ENCODE measurements at places on chromosomes 3 and 15.

GRCh38 chr15:45790325-45790943, 155.6 kb downstream of the SQOR start:
- DNase-seq, result no peak

- peak; percentile 48 for DNase-seq
Measured at GRCh38 chr3:50542177-50543034, 25.1 kb downstream of the C3orf18 start.

DNA sequence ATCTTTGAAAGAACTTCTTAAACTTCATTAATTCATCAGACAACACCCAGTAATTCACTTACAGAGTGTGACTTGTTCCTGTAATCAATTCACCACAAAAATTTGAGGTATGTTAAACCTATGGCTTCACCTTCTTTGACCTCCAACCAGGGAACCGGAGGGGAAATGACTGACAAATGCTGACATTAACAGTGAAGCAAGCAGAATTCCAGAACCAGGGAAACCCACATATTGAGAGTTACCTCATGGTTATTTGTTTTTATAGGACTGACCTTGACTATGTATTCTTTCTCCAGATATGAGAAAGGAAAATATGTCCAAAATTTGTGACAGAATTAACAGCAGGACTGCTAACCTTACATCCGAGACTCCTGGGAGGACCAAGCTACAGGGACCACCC, 2.7 kb downstream of the P3H2 start:
- DNase-seq, result no peak

- DNase-seq, result no peak
Measured at GRCh38 chr3:10744098-10744465, 71.9 kb upstream of the SLC6A11 start.

DNA sequence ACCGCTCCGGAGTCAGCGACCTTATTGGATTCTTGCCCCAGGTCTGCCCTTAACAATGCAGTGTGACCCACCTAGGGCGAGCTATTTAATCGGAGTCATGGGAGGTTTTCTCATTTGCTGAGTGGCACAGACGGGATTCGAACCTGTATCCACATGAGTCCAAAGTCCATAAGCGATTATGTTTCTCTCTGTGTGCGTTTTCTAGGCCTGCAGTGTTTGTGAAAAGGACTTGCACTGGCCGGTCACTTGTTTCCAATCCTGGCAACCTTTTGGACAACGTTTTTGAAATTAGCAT, 691 bp upstream of the HDGFL3 start:
- no peak for DNase-seq

DNA sequence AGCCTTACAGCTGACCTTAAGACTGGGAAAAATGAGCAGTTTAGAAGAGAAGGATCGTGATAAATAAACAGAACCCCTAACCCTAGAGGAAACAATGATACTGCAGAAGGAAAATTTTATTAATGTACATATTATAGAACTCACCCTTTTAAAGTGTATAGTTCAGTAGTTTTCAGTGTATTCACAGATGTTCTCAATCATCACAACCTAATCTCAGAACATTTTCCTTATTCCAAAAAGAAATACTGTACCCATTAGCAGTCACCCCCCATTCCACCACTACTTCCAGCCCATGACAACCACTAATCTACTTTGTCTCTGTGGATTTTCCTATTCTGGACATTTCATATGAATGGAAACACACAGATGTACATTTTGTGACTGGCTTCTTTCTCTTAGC, 90.2 kb upstream of the AGTR1 start:
- no peak for DNase-seq

DNA sequence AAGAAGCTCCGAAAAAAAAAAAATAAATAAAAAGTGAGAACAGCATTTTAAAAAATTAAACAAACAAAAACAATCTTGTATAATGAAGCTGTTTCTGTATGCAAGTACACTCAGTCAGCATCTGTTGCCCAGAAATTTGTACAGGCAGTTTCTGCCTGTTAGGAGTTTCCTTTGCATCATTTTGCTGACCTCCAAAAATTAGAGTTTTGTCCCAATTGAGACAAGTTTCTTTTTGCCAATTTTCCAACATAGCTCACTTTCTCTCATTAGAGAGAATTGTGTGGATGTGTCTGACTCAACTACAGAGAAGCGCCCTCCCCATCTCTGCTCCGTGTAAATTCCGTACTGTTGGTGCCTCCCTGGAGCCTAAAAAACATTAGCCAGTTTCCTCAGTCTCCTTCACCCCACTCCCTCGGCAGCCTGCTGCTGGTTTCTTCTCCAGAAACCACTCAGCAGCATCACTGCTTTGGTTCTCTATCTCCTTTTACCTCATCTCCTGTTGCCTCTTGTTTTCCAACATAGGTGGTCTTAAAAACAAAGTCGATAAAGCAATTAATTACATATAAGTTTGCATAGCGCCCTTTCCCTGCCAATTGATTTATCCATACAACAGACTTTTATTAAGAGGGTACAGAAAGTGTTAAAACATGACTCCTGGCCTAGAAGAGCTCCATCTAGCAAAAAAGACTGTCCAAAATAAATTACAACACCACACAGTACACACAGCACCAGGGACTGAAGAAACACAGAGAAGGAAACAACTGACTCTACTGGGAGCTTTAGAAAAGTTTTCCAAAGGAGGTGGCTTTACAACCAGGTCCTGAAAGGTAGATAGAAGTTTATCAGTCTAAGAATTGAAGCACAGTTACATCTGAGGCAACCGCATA, 286.7 kb downstream of the SHOX2 start:
- DNase-seq, result no peak

DNA sequence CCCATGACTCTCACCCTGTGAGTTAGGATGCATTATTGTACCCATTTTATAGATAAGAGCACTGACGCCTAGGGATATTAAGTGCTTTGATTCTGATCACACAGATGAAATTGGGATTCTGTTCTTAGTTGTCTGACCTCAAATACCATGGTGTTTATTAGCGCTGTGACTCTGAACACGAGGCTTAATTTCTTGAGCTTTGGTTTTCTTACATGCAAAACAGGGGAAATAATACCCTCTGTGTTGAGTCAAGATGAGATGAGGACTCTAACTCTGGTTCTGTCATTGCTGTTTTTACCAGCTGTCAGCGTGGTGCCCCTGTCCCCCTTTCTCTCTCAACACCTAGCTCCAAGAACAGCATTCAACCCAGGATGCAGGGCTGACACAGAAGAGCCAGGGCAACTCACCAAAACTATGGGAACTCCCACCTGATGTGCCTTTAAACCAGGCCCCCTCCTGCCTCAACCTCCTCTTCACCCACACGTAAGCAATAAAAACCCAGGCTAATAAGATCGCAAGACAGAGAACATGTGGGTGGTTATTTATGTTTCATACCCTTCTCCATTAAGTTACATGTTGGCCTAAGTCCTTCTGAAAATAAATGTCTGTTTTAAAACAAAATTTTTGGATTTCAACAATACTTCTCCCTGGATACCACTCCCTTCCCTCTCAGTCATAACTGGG, 100.1 kb upstream of the SPATA12 start:
- no peak for DNase-seq

DNA sequence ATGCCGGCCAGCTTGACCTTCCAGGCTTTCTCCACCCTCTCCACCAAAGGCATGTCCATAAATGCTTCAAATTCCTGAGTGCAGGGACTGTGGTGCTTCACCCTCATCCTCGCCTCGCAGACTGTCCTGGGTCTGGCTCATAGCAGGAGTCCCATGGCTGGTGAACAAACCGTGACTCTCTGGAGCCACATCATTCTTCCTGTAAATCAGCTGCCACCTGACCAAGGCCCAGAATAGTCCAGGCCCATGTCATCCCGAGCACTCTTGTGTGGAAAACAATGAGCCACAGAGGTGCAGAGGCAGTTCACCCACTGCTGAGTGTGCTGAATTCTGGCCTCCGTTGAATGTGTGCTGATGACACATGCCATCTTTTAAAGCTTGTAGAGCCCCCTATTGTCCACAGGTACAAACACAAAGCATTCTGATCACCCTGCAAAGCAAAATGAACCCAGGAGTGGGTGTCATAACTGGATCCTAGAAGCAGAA, 68.6 kb downstream of the ABHD5 start:
- DNase-seq, result no peak

DNA sequence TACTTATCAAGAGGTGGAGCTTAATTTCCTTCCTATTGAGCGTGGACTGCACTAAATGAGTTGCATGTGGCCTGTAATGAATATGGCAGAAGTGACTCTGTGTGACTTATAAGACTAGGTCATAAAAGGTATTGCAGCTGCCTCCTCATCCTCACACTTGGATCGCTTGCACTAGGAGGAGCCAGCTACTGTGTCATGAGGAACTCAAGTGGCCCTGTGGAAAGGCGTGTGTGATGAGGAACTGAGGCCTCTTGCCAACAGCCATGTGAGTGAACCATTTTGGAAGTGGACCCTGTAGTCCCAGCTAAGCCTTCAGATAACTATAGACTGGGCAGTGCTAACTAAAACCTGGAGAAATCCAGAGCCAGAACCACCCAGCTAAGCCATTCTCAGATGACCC, 7.1 kb upstream of the SLC30A4 start:
- DNase-seq, result no peak

GRCh38 chr15:61319892-61320291, 90.8 kb upstream of the RORA start:
- no peak for DNase-seq

DNA sequence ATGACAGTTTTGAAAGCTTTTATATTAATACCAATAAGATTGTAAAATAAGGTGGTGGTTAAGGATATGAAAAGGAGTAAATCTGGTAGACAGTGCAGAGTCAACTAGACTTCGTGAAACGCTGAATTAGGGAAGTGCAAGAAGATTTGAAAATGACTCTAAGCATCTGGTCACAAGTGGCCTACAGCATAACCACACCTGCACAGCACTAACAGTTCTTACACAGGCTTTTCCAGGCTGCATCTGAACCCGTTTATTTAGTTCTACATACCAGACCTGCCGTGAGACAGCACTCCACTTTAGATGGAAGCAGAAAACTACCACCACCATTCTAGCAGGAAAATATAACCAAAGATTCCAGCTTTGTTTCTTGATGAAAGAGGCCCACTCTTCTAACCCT, 1.9 kb downstream of the DMXL2 start:
- DNase-seq, result no peak

DNA sequence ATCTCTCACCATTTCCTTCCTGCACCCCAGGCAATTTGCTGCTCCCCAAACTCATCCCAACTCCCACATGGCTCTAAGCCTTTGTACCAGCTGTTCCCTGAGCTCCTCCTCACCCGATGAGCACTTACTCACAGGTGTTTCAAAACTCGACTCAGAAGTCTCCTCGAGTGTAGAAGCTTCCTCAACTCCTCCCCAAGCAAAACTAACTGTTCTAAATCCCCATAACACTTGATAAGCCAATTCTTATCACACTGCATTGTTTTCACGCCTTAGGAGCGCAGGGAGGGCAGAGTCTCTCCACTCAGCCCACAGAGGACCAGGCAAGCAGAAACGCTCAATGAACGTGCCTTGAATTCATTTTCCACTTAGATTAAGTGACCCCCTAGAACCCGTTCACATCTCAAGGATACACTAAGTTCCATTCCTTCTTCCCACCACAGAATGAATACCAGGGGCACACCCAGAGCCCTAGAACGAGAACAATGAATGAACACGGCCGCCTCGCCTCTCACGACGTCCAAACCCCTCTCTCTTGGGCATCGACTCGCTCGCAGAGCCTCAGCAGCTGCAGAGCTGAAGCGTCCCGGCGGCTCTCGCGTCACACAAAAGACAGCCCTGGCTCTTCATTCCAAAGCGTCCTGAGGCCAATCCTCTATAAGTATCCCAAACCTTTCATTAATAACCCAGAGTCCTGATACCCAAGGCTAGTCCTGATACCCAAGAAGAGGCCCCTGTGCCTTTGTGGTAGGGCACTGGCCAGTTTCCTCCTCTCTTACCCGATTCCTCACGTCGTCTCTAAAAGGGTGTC, 1.1 kb downstream of the RAF1 start:
- peak; percentile 20 for DNase-seq

- DNase-seq, result no peak
Measured at GRCh38 chr3:14853271-14853951, 34.6 kb downstream of the FGD5 start.

GRCh38 chr3:52353291-52353855, 37.3 kb downstream of the DNAH1 start:
- DNase-seq, result no peak

DNA sequence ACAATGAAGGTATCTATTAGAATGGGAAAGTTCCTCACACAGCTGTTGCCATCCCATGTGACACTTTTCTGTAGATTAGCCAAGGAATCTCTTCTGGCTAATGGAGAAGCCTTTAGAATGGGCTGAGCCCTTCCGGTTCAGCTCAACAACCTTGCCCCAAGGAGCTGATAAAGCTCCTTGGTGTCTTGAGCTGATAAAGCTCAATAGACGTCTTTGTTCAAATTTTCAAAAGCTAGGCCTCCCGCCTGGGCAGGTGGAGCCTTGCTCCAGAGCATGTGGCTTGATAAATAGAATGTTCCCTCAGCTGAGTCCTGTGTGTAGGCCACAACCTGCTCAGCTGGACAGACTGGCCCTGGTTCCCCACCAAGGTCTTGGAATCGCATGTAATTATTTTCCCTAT, 7.2 kb upstream of the BNIP2 start:
- DNase-seq, result no peak

GRCh38 chr15:80694611-80695098, 455 bp upstream of the ABHD17C start:
- DNase-seq, result no peak

DNA sequence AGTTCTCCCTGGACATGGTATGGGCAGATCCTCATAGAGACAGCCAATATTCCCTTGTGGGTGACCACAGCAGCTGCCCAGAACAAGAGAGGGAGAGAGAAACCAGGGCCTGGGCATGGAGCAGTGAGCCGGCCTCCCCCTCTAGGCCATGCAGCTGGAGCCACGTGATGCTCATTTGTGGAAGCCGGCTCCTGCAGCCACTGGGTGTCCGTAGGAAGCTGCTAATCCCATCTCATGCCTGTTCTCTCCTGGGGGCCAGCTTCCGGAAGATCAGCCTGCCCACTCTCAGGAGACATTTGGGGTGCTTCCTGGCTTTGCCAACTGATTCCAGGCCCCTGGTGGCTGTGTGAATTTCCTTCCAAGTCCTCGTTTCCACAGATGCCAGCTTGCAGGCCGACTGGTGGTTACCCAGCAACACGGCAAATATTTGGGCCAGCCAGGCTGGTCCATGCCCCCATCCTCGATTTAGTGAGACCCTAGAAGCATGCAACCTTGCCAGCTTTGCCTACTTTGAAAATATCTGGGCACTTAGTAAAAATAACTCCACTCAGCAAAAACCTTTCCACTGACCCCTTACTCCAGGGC, 55.3 kb downstream of the LINGO1 start:
- DNase-seq, result no peak

- no peak for DNase-seq
Measured at GRCh38 chr15:98581715-98582114, 66.6 kb upstream of the IGF1R start.

- DNase-seq, result no peak
Measured at GRCh38 chr3:128128251-128128650, 4.6 kb upstream of the RUVBL1 start.

- no peak for DNase-seq
Measured at GRCh38 chr3:66133050-66133757, 87.6 kb upstream of the SLC25A26 start.

GRCh38 chr3:30370681-30371271, 235.6 kb upstream of the TGFBR2 start:
- no peak for DNase-seq

GRCh38 chr3:51984269-51984647, 923 bp downstream of the ACY1 start:
- DNase-seq, result no peak

Measured in activated T-cell treated with anti-CD3 and anti-CD28 coated beads for 1 hour (primary cell).